D721Med (cell line): ENCODE measurements at places on chromosomes 11 and 22.

DNA sequence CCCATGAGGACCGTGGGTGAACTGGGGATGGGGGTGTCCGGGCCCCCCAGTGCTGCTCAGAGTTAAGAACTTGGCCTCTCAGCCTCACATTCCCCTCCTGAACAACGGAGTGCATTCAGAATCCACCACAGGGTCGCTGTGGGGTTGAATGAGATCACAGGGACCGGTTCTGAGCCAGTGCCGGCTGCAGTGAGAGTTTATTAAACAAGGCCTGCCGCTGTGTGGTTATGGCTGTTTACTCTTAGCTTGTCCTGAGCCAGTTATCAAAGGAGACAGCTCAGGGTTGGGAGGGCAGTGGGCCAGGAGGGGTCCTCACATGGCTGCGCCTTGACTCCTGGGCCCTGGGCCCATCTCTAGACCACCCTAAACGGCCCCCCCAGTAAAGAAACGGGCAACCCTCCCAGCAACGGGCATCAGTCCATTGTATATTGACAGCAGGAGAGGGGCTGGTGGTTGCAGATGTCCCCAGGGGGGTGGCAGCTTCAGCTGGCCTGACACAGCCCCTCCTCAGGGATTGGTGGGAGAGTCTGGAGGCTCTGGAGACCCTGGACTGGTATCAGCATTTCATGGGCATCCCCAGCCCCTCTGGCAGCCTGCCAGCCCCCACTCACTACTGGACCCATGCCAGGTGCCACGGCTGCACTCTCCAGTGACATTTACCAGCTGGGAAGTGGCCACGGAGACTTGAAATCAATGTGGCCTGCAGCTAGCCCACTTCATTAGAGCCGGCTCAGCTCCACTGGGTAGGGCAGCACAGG, 15.1 kb upstream of the CABP7 start:
- no peak for DNase-seq

DNA sequence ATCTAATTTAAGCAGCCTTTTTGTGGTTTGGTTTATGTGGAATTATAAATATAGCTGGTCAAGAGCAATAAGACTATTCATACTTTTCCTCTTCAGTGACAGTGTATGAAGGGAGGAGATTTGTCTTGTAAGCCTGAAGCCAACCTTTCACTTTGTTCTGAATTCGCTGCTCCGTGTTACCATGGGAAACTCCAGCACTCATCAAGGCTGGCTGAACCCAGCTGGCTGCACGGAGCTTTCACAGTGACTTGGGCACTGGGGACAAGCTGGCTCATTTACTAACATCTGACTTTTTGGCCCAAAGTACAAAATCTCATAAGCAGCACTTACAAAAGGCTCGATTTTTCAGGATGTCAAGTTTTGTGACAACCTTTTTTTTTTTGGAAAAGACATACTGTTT, 120.4 kb upstream of the GRIA4 start:
- DNase-seq = no peak

DNA sequence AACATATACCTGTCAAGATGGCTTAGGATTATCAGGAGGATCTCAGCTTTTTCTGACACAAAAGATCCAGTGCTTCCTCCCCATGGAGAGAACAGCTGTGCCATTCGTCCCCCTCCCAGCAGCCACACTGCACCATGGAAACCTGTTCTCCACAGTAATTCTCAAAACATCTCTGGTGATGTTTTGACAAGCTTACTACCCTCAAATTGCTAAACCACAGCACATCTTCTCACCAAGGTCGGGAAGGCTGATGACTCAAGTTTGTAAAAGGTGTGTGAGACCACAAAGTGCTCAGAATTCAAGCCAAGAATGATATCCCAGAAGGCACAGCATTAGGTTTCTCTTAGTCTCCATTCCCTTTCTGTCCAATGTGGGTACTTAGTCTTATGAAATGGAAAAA, 3.9 kb upstream of the RAB38 start:
- DNase-seq = no peak

DNA sequence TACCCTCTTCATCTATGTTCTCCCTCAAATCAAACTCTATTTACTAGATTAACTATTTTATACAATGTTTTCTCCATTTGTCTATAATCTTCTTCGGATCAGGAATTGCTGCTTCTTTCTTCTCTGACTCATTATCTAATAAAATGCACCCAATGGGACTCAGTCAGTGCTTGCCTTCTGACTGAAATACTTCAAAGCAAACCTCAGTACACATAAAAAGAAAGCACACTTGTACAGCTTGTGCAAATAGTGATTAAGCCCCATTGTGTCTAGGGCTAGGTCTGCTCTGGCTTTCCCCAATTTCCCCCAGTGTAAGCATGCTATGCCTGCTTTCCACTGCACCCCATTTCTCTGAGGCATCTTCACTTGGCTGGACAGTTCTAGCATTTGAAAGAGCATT, 118.6 kb upstream of the C11orf87 start:
- DNase-seq = no peak

- no peak for DNase-seq
Observed at GRCh38 chr22:27745154-27745553, 56.4 kb downstream of the MN1 start.

- DNase-seq = no peak
Observed at GRCh38 chr11:76701294-76702040, 30.9 kb upstream of the LRRC32 start.

DNA sequence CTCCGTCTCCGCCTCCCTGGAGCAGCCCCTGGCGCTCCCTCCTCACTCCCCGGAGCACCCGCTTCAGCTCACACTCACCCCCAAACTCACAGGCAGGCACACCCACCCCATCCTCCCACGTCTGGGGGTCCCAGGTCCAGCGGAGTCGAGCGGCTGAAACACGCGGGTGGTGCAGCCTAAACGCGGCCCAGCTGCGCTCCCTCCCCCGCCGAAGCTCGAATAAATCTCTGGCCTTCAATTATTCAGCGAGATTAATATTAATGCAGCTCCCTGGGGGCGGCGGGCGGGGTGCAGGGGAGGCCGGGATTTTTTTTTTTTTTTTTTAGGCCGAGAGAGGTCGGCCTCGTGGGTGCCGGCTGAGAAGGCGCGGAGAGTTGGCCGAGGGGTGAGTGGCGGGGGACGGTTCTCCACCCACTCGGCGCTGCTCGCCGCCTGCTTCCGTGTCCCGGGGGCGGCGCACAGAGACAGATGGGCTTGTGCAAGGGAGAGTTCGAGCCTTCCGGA, 524 bp upstream of the SLC1A2 start:
- DNase-seq = no peak

DNA sequence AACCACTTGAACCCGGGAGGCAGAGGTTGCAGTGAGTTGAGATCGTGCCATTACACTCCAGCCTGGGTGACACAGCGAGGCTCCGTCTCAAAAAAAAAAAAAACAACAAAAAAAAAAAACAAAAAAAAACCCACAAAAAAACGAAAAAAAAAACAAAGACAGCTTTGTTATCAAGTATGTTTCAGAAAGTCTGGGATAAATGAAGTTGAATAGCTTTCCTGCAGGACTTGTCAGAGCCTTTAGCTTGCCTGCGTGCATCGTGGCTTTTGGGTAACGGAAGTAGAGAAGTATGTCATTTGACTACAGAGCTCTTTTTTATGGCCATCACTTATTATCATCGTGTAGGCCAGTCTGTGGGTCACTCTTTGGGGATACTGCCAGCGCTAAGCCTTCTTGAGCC, 14.6 kb downstream of the TRIOBP start:
- DNase-seq = no peak

DNA sequence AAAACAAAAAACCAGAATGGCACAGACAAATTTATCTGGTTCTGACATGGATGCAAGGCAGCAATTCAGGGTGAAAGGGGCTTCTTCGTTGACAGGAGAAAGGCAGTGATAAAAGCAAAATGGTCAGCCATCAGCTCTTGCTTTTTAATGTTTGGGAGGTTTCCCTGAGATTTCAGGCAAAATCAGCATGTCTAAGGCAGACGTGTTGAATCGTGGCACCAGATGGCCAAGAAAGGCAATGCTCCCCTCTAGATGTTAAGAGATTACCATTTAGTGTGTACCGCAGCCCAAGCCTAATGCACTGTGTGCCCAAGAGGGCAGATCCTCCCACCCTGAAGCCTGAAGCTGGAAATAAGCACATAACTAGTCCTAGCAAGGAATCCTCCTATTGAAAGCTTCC, 88.8 kb upstream of the GALNT18 start:
- no peak for DNase-seq

- no peak for DNase-seq
Observed at GRCh38 chr11:91972665-91973266, 251.9 kb upstream of the FAT3 start.

GRCh38 chr11:94653561-94653960, 86.4 kb downstream of the PIWIL4 start:
- DNase-seq = no peak
